NCI-H1930 (cell line): ENCODE measurements at places on chromosomes 12 and 14.

DNA sequence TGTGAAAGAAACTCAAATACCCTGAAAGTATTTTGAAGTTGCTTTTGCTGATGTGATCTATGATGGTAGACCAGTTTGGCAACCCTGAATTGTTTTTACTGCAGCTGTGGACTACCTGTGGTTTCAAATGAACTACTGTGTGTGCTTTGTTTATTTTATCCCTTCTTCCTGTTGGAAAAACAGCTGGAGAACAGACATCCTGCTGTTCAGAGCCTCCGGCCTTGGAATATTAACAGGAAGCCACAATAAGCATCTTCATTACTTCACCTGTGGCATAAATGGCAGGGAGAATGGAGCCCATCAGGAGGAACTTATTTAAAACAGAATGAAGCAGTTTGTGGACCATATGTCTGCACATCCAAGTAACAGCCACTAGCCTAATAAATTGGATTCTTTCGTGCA lies 104.8 kb downstream of the DUSP6 start:
- no peak for DNase-seq

DNA sequence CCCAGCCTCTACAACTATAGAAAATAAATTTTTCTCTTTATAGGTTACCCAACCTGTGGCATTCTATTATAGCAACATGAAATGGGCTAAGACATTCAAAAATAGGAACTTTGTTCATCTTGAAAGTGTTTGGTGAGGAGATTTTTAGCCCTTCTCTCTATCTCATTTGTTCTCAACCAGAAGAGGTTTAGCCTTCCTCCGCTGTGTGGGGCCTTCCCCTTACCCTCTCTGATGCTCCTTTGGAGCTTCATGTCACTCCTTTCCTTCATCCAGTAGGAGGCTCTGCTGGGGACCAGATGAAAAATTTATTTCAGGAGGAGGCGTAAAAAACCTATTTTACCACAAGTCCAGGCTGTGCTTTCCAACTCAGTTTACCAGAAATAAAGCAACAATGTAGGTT lies 94.1 kb downstream of the RTN1 start:
- no peak for DNase-seq

- DNase-seq: no peak
These were observed 40.0 kb upstream of the DDX11 start for GRCh38 chr12:31033681-31034080.

DNA sequence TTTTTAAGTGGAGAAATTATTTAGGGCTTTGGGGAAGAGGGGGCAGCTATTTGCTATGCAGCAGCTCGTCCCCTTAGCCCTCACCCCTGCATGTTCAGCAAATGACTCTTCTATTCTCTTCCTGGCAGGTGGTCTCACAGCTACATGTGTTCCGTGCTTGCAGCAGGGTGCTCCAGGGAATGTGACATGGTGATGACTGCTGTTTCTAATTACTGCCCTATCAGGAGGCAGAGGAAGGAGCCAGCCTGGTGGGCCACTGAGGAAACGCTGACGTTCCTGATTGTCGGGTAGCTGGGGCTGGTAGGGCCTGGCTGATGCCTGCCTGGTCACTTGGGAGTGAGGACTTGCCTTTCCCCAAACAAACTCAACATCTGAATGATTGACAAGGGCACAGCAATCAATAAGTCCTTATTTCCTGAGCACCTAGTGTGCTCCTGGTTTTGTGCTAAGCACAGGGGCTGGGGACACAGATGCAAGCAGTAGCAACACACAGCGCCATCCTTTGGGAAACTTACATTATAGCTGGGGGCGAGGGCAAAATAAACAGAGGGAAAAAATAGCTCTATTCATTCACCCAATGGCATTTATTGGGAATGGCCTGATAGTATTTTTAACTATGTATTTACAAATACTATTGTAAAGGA lies 377.8 kb downstream of the FUT8 start:
- no peak for DNase-seq

GRCh38 chr12:19967431-19967830 lies 400.9 kb upstream of the PDE3A start:
- no peak for DNase-seq

DNA sequence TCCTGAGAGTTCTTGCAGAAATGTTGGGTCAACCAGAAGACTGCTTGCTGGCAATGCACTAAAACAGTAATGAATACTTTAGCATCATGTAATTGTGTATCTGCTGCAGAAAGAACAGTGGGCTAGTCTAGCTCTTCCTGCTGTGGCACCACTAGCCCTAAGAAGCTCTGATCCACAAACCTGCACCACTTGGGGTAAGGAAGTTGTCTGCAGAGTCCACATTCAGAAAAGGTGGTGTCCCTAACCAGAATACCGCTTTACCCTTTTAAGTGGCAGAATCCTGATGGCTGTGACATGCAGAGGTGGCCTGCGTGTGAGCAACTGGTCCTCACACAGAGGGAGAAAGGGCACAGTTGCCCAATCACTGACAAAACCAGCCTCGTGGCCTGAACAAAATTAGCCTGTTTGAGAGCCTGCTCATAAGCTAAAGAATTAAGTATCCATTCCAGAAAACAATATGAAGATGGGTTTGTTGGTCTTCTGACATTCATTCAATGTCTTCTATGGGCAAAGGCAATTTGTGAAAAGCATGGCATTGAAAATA lies 165.8 kb downstream of the PPM1H start:
- DNase-seq: no peak

GRCh38 chr12:14473707-14474287 lies 93.9 kb downstream of the PLBD1 start:
- no peak for DNase-seq

- no peak for DNase-seq
These were observed 4.0 kb downstream of the ASCL4 start for GRCh38 chr12:107778383-107779025.

GRCh38 chr12:46578190-46578982 lies 205.8 kb upstream of the SLC38A2 start:
- peak; percentile 76 for DNase-seq

DNA sequence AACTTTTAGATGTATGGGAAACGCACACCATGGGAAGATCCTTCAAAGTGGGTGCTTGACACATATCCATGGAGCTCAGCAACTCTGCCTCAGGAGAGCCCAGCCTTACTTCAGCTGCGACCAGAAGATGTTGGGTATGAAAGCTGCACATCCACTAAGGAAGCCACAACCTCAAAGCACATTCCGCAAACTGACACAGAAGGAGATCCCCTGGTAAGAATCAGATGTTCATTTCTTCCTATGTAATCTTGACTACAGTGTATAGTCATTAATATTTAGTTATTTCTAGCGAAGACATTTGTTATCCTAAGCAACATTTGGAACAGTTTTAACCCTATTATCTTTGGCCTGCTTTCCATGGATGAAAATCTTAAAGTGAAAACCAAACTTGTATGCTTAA lies 374.2 kb downstream of the NAV3 start:
- no peak for DNase-seq
